ENCODE measurements at places on chromosomes 3 and 15.

DNA sequence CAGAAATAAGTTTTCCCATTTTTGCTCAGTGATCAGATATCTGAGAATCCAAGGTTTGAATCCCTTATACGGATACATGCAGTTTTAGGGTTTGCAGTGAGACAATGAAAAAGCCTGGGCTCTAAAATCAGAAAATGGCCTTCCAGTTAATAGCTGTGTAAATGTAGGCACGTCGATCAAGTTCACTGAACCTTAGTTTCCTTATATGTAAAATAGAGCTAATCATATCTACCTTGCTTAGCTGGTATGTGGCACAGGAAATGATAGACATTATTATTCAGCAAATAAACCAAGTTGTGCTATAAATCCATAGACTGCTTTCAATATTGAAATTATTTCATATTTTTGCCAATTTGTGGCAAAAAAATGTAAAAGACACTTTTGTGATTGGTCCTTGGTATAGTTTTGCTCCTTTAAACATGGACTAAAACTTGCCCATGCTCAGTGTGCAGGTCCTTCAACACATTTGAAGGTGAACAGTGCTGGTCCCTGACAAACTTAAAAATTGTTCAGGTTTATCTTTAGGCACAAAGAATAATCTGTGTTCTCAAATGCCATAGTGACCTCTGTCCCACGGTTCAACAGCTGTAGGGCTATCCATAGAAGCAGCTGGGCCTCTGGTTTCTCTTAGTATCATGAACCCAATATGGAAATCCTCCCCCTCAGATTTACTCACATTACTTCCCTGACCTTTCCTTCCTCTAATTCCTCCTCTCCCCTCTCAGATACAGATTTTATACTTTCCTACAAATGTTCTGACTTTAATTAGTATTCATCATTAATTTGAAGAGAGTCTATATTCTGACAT is 51.0 kb downstream of the CCDC54 start:
- DNase-seq, result no peak

DNA sequence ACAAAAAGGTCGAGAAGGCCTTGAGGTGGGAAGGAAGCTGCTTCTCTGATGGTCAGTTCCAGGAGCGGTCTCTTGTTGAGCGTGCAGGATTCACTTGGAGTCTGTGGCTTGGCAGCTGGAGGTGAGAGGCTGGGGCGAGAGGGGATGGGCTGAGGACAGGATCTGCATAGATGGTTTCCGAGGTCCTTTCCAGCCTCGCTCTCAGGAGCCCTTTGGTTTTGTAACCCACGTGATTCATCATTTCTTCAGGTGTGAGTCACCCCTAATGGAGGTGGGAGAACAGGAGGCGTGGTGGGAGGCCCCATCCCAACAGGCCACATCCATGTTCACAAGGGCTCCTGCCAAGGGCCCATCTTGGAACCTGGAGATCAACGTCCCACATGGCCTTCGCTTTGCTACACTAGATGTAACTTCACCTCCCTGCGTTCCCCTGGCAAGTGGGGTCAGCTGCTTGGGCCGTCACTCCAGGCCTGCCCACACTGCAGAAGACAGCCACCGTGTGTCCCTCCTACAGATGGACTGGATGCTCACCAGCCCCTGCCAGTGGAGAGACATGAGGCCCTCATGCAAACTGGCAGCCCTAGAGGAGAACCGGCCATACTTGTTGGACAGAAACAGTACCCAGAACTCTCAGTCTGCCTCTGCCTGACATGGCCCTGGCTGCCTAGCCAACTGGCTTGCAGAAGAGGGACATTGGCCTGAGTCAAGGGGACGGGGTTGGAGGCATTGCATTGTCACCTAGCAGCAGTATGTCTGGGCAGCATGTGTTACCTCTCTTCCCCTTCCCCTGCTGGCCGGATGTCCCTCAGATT is 1.6 kb upstream of the PCSK6 start:
- no peak for DNase-seq

GRCh38 chr3:73600293-73600938 is 24.3 kb downstream of the PDZRN3 start:
- no peak for DNase-seq

GRCh38 chr3:26105261-26105660 is 315.4 kb downstream of the OXSM start:
- DNase-seq, result no peak

- no peak for DNase-seq
Measured at GRCh38 chr3:71893122-71893521, 108.2 kb upstream of the PROK2 start.

GRCh38 chr3:52694528-52695189 is 8.8 kb downstream of the GNL3 start:
- no peak for DNase-seq
